ENCODE measurements at places on chromosomes 3 and 15.
A peak's percentile ranks its signal among the peaks of the same experiment; 100 is the strongest.

DNA sequence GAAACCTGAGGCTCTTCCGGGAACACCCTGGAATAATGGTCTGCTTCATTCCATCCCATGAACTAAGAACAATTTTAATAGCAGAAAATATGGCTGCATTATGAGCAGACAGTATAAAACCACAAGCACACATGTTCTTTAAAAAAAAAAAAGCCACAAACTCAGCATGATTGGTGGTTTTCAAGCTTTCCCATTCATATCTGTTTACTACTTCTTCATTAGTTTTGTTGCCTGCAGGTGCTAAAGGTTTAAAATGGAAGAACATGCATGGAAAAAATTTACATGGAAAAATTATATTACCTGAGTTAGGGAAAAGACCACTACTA is 137.9 kb upstream of the HES1 start:
- DNase-seq = peak; percentile 30

- no peak for DNase-seq
Observed at GRCh38 chr15:90986790-90987507, 7.4 kb downstream of the PRC1 start.

GRCh38 chr3:14663396-14664135 is 11.4 kb upstream of the C3orf20 start:
- no peak for DNase-seq

- no peak for DNase-seq
Observed at GRCh38 chr3:88211096-88211890, 61.5 kb downstream of the C3orf38 start.

DNA sequence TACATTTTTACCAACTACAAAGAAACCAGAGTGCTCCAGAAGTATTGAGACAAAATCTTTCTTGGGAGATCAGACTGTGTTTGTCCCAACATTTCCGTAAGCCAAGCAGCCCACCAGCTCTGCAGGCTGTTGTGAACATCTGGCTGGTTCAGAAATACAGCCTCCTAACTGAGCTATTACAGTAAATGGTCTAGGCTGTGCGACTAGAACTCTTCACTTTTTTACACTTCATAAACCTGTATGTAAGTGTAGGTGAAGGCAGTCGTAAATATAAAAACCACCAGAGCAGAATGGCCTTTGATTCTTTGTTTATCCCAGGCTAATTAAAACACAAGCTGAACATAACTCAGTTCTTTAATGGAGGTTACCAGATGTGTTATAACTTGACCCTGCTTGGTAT is 235.3 kb downstream of the ARRDC4 start:
- no peak for DNase-seq

- DNase-seq = peak; percentile 64
Observed at GRCh38 chr3:109532257-109533216, 195.2 kb upstream of the DPPA4 start.

DNA sequence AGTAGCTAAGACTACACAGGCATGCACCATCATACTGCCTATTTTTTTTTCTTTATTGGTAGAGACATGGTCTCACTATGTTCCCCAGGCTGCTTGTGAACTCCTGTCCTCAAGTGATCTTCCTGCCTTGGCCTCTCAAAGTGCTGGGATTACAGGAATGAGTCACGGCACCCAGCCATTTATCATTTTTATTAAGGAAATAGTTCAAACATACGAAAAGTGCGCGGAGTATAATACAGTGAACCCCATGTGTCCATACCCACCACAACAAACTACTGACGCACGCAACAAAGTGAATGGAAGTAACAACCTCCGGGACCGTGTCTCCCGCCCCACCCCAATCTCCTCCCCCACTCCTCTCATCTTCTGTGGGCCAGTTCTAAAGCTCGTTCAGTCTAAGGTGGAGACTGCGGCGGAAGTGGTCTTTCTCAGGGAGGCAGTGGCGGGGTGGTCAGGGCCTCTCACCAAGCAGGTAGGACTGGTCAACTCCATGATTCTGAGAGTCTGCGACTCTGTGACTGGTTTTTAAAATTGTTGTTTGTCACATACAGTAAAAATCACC is 42.1 kb downstream of the DNAJB8 start:
- peak; percentile 70 for DNase-seq

DNA sequence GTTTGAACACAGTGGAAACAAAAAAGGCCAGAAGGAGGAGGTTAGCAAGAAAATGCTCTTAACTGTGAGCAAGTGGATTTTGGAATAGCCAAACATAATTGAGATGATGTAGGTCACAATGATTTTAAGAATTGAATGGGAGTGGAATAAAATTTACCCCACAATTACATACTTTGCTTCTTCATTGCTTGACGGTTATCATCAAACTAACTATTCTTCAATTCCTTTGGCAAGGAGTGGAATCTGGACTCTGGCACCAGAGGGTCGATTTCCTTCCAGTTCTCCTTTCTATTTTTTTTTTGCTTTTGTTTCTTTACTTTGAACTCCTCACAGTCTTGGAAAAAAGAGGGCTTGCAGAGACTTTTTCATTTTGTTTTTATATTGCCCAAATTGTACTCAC is 634.5 kb upstream of the TGFBR2 start:
- DNase-seq = no peak

- no peak for DNase-seq
Observed at GRCh38 chr15:69342460-69343076, 43.9 kb downstream of the PAQR5 start.

Measured in AG10803 (cell line).